Hematopoietic multipotent progenitor cell treated with erythropoietin and hydrocortisone succinate and interleukin-3 and kit ligand, for 4 days (in vitro differentiated cells): ENCODE measurements at places on chromosomes 7 and 10.
A peak's percentile ranks its signal among the peaks of the same experiment; 100 is the strongest.

- DNase-seq: no peak
These were observed 4.6 kb downstream of the SEC23IP start for GRCh38 chr10:119896937-119897770.

DNA sequence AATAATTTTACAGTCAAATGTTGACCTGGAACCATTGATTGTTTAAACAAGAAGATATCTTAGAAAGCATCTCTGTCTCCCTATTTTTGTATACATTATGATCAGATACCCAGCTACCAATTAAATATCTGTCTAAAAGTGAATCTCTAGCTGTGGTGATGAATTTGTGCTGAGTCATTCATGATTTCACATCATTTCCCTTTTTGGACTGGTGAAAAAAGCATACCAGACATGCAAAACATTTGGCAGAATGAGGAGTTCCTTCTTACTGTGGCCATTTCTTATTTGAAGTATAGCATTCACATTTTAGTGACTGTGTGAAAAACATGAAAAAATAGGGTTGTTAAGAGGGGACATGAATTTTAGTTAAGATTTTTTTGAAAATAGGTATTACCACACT is 98.0 kb upstream of the GATA3 start:
- peak; percentile 88 for DNase-seq

GRCh38 chr10:91033324-91033950 is 112.5 kb upstream of the ANKRD1 start:
- DNase-seq: no peak

DNA sequence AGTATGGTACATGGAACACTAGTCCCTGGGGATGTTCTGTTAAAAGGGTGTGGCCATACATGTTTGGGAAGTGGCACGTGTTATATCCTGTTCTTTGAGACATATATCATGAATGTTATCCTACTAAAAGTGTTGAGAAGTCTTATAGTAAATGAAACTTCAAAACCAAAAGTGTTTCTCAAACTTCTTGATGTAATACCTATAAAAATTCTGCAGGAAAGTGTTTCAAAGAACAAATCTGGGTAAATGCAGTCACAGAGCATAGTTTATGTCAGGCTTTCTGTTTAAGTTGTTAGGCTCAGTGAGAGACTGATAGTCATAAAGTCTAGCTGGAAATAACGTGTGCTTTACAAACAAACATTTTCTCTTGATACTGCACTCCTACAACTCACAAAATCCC is 273.7 kb downstream of the KIF20B start:
- no peak for DNase-seq

DNA sequence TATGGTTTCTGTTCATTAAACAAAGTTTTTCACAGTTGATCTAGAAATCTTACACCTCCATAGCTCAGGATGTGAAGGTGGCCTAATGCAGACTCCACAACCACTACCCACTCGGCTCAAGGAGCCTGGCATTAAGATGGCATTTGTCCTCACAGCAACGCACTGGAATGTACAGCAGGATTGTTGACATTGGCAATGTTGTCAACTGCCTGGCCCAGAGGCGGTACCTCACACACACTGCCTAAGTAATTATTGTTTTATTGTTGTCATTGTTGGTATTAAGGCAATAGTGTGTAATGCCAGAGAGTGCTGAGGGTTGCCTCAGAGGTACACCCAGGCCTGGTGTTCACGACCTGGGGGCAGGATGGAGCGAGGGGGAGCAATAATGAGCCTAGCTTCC is 38.3 kb downstream of the LRRC18 start:
- DNase-seq: no peak

GRCh38 chr7:141956084-141956483 is 9.3 kb upstream of the CLEC5A start:
- DNase-seq: peak; percentile 79

DNA sequence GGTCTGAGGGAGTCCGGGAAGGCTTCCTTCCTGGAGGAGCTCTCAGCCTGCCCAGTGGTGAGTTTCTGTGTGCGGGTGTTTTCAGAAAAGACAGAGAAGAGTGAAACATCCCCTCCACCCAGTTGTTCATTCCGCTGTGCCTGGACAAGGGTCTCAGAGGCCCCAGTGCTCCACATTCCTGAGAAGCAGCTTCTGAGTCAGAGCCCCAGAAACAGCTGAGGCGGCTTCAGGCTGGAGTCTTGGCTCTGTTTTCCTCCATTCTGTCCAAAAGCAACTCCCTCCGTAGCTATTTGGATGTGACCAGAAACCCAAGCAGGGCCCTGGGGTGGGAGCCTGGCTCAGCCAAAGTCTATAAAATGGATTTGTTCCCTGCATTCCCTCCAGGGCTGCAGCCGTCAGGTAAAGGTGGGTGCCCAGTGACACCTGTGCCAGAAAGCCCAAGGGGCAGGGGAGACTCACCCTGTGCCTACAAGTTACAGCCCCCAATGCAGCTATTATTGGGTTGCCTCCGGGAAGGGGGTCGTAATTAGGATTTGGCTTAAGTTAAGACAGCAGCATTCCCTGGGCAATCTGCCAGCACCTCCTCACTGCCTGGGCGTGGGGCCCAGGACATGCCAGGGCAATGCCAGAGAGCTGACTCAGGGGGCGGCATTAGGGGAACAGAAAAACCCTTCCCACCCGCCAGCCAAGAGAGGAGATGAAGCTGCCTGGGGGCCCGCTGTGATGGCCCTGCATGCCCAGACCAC is 13.1 kb upstream of the CAMK2G start:
- DNase-seq: peak; percentile 53

DNA sequence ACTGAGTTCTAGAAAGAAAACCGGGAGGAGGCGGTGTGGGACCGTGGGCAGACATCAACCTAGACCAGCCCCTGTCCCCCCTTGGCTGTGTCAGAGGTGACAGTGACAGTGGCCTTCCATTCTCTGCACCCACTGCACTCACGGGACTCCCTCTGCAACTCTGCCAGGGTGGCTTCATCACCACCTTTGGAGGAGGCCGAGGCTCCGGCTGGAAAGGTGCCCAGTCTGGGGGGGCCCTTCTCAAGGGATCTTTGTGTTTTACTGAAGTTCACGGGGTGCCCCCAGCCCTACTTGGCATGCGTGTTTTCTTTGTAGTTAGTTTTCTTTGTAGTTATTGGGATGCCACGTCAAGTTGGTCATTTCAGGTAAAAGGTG is 417.6 kb downstream of the DNAJB6 start:
- no peak for DNase-seq

DNA sequence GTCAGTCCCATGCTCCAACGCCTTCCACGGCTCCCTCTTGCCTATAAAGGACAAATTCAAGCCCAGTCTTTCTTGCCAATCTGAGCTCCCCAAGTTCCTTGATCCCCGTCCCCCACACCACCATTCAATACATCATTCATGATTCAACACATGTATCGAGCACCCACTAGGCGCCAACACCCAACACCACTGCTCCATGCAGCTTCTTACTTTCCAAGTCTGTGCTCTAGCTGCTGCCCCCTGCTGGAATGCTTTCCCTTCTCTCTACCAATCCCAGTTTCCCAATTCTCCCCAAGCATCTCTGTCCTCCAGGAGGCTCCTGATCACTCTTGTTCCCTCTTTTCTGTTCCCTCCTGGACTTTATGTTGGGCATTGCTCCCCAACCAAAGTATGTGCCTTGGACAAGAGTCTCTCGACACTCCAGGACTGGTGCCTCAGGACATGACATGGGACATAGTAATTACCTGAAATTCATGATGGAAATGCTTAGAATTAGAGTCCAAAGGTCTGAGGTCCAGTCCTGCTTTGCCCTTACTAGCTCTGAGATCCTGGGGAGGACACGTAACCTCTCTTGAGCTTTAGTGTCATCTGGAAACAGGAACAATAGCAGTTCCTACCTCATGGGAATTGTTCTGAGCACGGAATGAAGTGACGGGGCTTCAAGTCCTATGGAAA is 172.7 kb downstream of the NEURL1 start:
- peak; percentile 53 for DNase-seq

DNA sequence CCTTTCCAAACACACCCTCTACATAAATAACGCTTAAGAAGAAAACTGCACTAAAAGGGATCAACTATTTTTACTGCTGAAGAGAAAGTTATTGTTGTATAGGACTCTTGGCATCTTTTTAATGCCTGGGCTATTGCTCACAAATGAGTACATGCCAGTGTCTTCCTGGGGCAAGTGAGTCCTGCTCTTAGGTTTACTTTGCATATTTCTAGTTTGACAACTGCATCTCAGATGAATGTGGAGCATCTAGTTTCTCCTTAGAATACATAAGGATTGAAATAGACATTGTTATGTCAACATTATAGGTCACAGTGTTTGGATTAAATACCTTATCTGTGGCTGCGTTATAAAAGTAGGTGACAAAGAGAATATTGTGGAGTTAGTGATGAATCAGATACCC is 44.5 kb downstream of the PSMC2 start:
- no peak for DNase-seq

DNA sequence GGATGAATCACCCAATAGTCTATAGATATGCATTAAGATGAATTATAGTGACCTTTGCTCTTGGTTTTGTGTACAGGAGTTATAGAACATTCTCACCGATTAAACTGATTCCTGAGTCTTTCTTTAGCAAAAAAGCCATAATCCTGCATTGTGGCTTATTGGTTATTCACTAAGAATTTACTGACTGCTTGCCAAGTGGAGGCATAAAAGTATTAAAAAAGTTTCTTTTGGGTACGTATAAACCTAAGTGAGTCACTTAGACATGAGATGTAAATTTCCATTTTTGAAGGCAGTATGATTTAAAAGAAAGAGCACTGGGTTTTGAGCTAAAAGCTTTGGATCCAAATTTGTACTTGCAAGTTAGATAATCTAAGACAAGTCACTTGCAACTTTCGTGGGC is 100.7 kb downstream of the CDK6 start:
- DNase-seq: no peak

DNA sequence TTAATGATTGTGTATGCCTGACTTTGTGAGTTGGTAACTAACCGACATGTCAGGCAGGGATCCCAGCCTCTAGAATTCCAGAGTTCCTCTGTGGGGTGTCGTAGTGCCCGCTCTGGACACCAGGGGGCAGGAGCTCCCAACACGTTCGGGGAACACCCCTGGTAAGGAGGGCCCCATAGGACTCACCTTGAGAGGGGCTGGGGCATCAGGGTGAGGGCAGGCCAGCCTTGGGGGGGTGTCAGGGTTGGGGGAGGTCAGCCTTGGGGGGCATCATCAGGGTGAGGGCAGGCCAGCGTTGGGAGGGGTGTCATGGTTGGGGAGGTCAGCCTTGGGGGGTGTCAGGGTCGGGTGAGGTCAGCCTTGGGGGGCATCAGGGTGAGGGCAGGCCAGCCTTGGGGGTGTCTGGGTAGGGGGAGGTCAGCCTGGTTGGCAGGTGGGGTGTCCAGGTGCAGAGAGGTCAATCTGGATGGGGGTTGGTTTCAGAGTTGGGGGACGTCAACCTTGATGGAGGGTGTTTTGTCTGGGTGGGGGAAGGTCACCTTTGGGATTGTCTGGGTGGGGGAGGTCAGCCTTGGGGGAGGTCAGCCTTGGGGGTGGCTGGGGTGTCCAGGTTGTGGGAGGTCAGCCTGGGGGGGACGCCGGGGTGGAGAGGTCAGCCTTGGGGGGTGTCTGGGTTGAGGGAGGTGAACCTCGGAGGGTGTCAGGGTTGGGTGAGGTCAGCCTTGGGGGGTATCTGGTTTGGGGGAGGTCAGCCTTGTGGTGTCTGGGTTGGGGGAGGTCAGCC is 45.6 kb upstream of the SUN1 start:
- DNase-seq: peak; percentile 73

- no peak for DNase-seq
These were observed 427.1 kb downstream of the TCERG1L start for GRCh38 chr10:130884456-130884855.

DNA sequence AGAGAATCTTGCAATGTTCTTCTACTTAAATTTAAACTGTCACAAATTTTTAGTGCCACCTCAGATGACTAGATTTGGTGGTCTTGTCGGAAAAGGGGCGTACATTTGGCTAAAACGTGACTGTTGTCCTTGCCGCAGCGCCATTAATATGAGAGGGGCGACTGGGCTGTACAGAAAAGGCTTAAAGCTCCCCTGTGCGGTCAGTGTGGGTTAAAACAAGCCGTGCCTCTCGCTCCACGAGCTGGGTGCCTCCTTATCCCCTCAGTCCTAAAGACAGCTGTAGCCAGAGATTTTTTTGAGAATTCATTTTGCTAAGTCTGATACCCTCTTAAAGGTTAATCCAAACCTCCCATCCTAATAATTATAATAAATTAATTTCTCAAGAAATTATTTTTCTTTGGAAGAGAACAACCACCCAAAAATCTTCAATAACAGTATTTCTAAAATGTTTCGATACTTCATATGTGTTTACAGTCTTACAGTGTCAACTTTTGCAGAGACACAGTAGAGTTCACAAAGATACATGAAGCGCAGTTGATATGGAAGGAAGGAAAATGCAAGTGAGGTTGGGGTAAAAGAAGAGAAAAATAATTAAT is 68.6 kb downstream of the C7orf25 start:
- DNase-seq: peak; percentile 79

DNA sequence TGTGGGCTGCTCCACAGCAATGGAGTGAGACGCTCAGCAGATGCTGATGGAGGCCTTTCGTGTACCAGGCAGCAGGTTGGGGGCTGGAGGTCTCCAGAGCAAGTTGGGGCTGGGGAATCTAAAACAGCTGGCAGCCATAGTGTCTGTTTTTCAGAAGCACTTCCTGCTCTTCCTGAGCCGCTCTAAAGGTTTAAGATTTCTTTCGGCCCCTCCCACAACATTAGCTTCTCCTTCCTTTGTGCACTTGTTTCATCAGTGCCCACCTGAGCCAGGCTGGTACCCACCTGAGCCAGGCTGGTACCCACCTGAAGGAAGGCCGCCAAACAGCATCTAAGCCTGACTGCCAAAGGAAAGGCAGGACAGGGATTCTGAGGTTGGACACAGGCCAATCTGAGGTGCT is 18.4 kb upstream of the WAPL start:
- no peak for DNase-seq

DNA sequence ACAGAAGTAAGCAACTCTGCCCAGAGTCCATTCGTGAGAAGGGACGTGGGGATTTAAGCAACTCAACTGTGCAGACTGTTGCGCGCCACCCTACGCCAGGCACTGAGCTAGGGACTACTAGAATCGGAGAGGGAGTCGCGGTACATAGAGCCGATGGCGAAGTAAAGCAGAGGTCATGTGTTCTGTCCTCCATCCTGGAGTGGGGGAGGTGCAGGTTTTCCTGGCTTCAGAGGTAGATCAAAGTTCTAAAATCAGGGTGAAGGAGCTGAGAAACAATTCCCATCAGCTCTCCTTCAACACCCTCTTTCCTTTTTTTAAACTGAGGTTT is 23.2 kb downstream of the SLC35G1 start:
- DNase-seq: no peak

GRCh38 chr7:107505997-107506673 is 36.3 kb downstream of the GPR22 start:
- peak; percentile 10 for DNase-seq
